ENCODE measurements at places on chromosomes 11 and 22. TPM values are rescaled to one million over a fixed set of nuclear protein-coding genes. Genes with fewer than 3 reads are reported as not detected.

Gene APOA4
- polyA plus RNA-seq = not detected

DNA sequence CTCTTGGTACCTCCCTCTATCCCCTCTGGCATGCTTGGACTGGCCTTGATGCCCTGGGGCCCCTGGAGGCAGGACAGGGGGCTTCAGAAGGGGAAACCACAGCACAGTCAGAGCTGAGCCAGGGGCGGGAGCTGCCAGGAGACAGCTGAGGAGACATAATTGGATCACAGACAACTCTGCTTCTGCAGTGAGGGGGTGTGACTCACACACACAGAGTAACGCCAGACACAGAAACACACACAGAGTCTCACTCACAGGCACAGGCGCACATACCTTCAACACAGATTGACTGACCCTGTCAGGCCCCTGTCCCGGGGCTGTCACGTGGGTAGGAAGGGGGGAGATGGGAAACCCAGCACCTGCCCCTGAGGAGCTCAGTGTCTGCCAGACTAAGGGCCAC lies 20.6 kb downstream of the STARD10 start:
- no peak for DNase-seq

DNA sequence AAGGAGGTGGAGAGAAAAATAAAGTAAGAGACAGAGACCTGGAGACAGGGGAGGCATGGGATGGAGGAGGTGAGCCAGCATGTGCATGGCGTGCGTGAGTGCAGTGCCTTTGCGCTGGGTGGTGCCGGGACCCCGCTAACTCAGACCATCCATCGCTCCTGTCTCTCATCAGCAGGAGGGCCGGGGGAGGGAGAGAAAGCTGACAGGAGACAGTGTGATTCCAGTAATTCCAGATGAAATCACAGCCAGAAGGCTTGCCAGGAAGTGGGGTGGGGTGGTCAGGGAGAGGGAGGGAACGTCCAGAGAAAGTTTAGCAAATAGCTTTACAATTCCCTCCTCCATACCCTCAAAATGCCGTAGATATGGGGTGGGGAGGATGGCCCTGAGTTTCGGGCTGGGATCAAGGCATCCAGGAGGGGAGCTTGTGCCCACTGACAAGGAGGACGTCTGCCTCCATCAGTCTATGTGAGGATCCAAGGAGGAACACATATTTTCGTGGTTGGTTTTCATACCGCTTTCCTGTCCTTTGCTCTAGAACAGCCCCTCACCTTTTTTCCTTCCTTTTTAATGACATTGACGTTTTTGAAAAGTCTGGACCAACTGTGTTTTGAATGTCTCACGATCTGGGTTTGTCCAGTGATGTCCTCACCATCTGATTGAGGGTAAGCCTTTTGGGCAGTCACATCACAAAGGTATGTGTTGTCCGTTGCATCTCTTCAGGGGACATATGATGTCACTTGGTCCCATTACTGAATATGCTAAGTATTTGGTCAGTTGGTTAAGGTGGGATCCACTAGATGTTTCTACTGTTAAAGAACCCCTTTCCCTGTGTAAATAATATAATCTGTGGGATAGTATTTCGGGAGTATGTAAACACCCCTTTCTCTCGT lies 567.3 kb downstream of the MIAT start:
- DNase-seq = no peak

Gene IGLL5
- not detected for polyA plus RNA-seq

DNA sequence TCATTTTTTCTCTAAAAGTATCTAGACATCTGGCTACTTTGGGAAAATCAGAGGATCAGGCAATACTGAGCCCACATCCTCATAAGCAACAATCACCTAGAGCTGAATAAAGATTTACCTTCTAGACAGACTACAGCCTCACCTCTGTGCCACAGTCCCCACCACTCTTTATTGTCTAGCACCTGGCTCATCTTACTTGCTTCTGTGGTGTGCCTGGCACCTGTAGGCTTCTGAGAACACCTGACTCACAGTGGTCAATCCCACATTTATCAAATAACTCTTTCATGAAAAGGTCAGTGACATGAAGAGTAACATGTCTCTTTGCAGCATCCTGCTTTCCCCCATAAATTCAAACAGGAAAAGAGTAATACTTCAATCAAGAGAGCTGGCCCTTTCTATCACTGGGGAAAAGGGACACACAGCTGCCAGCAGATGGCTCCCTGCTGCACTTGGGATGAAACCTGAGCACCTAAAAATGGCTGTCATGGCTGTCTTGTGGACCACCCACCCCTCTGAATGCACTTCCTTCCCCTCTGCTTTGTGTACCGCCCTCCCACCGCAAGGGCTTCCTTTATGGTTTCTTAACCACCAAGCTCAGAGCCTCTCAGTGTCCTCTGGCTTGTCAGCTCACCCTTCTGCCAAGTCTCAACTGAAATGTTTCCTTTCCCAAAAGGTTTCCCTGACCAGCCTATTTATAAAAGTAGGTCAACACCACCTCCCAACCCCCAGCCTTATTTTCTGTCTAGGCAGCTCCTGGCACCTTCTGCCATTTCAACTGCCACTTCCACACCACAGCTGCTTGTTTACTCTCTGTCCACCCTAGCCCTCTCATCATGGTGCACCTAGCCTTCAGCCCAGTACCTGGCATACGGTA lies 9.3 kb downstream of the TFIP11 start:
- no peak for DNase-seq

DNA sequence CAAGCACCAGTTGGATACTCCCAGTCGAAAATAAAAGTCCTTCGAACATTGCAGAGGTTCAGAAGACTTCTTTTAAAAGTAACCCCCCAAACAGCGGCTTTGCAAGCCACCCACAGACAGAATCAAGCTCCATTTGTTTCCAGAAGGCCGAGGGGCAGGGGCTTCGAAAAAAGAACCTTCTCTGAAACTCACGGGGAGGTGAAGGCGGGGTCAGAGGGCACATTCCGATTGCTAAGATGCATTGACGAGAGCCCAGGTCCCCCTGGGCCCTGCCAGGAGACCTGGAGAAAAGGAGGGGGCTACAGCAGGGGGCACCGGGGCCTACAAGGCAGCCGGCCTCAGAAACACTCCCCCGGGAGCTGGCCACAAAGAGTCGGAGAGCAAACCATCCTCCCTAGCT lies 306.8 kb downstream of the MN1 start:
- DNase-seq = no peak

DNA sequence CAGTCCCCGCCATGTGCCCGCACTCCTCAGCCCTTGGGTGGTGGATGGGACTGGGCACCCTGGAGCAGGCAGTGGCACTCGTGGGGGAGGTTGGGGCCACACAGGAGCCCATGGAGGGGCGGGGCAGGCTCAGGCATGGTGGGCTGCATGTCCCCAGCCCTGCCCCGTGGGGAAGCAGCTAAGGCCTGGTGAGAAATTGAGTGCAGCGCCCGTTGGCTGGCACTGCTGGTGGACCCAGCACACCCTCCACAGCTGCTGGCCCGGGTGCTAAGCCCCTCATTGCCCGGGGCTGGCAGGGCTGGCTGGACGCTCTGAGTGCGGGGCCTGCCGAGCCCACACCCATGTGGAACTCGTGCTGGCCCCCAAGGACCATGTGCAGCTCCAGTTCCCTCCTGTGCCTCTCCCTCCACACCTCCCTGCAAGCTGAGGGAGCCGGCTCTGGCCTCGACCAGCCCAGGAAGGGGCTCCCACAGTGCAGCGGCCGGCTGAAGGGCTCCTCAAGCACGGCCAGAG lies 16.1 kb downstream of the OR5B3 start:
- no peak for DNase-seq

GRCh38 chr22:47597041-47597440 lies 834.6 kb downstream of the TBC1D22A start:
- DNase-seq = no peak

Gene PAK1
- 102 TPM for polyA plus RNA-seq

GRCh38 chr22:27583856-27584255 lies 217.7 kb downstream of the MN1 start:
- DNase-seq = no peak

Gene SPDYC
- not detected for polyA plus RNA-seq

GRCh38 chr11:34480314-34480713 lies 33.3 kb downstream of the ELF5 start:
- DNase-seq = no peak

GRCh38 chr11:134480136-134480712 lies 68.2 kb upstream of the B3GAT1 start:
- no peak for DNase-seq

DNA sequence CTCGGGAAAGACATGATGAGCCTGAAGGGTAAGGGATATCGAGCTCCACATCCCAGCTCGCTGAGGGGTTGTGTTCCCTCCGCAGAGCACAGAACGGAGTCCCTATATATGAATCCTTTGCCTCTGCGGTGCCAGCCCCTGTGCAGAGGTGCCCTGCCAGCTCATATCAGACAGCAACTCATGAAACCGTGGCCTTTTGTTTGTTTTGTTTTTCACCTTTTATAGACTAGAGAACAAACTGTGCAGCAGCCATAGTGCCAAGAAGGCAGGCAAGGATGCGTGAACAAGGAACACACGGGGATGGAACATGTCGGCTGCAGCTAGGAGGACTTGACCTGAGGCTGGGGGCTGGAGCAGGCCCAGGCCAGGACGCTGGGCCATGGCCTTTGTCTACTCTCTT lies 109.8 kb downstream of the PKNOX2 start:
- DNase-seq = no peak

- DNase-seq = no peak
These were observed 9.7 kb upstream of the PGA3 start for GRCh38 chr11:61193596-61193995.

Gene CD3E
- 0.22 TPM for polyA plus RNA-seq

Gene MMP13
- polyA plus RNA-seq = not detected

Gene RAB3IL1
- 18.7 TPM for polyA plus RNA-seq

DNA sequence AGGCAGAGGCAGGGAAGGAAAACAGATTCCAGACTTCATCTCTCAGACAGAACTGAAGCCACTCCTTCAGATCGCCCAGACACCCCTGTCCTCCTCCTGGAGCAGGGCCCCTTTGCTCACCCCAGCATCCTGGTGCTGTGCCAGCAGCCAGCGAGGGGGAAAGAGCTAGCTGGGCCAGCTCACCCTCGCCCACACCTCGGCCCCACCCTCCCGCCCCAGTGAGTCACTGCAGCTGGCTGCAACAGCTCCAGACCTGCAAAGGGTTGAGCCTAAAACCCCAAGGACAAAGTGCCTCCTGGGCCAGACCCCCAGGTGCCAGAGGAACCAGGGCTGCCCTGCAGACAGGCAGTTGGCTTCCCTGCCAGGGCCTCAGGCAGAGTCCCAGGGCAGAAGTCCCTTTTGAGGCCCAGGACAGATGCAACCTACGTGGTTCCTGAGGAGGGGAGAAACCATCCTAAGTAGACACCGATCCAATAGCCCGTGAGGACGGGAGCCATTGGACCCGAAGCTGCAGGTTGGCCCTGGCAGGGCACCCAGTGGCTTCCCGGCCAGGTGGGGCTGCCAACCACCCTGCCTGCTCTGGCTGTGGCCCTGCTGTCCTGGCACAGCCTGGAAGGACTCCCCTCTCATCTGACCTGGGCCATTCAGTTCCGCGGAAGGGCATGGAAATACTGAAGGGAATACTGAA lies 7.2 kb downstream of the AHNAK start:
- DNase-seq = no peak

DNA sequence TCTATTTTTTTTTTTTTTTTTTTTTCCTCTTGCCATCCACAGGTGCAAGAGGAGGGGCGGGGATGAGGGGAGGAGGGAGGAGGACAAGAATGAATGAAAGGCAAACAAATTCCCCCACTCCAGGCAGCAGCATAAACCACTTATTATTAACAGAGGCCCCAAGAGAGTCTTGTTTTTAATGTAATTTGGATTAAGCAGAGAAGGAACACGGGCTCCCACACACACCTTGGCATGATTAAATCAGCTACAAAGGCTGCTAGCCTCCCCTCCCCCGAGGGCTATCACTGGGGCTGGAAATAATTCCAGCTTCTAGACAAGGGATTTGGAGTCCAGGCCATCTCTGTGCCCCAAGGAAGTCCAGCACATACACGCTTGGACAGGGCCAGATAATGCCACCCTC lies 93.4 kb upstream of the DRD2 start:
- no peak for DNase-seq

All from left kidney (tissue), 8 donors.